GM23338 (cell line): ENCODE measurements at places on chromosomes 5 and 9.

DNA sequence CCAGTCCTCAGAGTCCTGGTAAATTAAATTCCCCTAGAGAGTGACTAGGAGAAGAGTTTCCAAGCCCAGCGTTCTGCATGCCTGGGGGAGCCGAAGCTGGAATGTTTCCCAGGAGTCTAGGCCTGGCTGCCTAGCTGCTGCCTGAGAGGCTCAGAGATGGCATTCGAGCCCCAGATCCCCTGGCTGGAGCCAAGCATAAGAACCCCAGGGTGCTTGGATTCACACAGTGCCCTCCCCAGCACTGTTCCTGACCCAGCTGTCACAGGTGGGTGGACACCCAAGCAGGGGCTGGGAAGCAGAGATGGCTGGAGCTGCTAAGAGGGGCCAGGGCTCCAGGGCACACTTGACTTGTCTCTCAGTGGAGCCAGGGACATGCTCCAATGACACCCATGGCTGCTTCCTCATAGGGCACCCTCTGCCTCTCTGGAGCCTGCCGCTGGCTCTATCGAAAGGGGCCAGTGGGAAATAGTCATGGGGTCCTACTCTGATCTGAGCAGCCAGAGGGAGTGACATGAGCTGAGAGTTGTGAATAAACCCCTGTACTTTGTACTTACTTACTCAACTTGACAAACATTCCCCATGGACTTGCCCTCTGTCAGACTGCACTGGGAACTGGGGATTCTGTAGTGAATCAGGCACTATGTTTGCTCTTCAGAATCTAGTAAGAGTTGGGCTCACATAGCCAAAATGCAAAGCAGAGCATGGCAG lies 62.6 kb upstream of the XPA start:
- no peaks in the 10 kb centered on the region for H3K4me1 ChIP-seq
- no peak overlapping the region for H3K4me3 ChIP-seq
- H3K27ac ChIP-seq = no peak overlapping the region
- DNase-seq = no peak
- no peaks in the 10 kb centered on the region for H3K36me3 ChIP-seq
- H3K27me3 ChIP-seq = no peaks in the 10 kb centered on the region

DNA sequence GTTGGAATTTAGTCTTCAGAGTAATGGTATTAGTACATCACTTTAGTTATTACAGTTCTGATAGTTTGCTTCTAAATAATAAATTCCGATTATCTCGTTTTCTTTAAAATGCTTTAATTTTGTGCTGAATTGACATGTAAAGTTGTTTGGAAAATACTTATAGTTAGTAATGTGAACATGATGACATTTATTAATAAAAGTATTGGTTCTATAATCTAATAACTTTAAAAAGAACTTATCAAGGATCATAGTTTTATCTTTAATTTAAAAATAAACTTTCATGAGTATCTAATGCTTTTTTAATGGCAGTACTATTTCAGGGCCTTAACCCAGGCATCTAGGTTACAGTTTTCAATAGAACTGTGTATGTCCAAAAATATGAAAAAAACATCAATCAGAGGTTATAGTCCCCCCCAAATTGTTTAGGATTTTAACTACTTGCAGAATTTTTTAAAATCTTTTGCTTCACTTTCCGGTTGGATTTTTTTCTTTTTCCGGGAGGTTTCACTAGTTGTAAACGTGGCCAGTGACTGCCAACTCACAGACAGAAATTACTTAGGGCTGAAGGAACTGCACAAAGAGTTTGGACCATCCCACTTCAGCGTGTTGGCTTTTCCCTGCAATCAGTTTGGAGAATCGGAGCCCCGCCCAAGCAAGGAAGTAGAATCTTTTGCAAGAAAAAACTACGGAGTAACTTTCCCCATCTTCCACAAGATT lies 680 bp downstream of the GPX8 start:
- no peaks in the 10 kb centered on the region for H3K27me3 ChIP-seq
- H3K36me3 ChIP-seq = peaks cover 20% of the 10 kb centered on the region; the same call in 1 of the 2 replicates
- peak overlapping the region; percentile 45; the same call in 1 of the 2 replicates for H3K27ac ChIP-seq
- peak; percentile 70 for DNase-seq

GRCh38 chr5:163022582-163023128 lies 414.7 kb upstream of the CCNG1 start:
- H3K4me1 ChIP-seq = no peaks in the 10 kb centered on the region
- H3K27me3 ChIP-seq = no peaks in the 10 kb centered on the region
- H3K27ac ChIP-seq = no peak overlapping the region
- H3K4me3 ChIP-seq = no peak overlapping the region

DNA sequence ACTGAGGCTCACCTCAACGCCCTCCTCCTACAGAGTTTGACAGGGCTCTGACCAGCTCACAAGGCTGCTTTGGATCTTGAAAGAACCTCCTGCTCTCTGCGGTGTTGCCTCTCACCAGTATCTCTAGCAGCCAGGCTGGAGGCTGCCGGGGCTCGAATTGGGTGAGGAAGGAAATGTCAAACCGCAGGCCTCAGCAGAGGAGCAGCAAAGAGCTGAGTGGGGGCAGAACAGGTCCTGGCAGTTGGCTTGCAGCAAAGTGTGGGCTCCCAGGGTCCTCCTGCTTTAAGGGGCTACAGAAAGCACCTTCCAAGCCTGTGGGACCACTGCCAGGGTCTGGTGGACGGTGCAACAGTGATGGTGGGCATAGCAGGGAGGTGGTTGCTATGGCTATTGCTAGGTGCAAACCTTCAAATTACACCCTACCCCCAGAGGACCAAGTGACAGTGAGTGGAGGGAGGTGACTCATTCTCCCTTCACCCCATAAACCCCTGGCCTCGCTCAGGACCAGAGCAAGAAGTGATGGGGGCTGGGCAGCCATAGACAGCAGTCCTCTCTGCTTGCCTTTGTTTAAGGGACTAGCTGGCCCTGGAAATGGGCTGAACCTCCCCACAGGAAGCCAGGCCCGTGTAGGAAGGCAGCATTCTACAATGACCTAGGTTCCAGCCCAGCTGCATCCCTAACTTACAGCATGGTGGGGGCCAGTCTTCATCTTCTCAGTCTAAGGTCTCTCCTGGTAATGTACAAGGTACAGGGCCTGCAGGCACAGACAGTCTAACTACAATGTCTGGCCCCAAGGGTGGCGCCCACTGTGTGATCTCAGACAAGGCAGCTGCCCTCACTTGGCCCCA lies 18.7 kb downstream of the LCP2 start:
- no peaks in the 10 kb centered on the region for H3K27me3 ChIP-seq
- H3K4me1 ChIP-seq = peaks cover 34% of the 10 kb centered on the region
- H3K36me3 ChIP-seq = no peaks in the 10 kb centered on the region
- H3K4me3 ChIP-seq = no peak overlapping the region
- H3K27ac ChIP-seq = peak overlapping the region; percentile 72

GRCh38 chr9:116152941-116153764 lies 438 bp upstream of the PAPPA start:
- peak overlapping the region; percentile 72 for H3K4me3 ChIP-seq
- no peak overlapping the region for H3K27ac ChIP-seq
- no peaks in the 10 kb centered on the region for H3K36me3 ChIP-seq
- peaks cover 47% of the 10 kb centered on the region for H3K27me3 ChIP-seq
- DNase-seq = peak; percentile 87

DNA sequence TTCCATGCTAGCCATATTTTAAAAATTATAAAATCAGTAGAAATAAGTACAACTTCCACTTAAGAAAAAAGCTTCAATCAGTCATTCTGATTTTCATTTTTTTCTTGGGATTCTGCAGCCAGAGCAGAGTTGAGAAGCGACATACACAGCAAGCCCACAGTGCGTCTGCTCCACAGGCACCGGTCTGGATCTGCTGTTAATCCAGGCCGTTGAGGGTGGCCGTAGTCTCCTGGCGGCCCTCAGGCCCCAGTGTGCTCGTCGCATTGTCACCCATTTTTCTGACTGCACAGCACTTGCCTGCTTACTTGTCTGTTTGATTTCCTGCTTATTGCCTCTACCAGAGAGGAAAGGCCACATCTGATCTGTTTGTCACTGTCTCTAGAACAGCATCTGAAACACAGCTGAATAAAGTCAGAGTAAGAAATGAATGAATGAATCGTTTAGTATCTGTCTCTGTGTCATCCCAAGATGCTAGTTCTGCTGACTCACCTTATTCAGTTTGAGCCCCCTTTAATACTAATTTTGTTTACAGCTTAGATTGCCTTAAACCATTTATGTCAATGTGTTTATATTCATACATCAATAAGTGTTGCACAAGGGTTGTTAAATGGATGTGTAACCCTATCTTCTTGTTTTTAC lies 11.6 kb upstream of the ASPN start:
- no peak overlapping the region for H3K27ac ChIP-seq
- no peaks in the 10 kb centered on the region for H3K36me3 ChIP-seq
- H3K4me3 ChIP-seq = no peak overlapping the region

DNA sequence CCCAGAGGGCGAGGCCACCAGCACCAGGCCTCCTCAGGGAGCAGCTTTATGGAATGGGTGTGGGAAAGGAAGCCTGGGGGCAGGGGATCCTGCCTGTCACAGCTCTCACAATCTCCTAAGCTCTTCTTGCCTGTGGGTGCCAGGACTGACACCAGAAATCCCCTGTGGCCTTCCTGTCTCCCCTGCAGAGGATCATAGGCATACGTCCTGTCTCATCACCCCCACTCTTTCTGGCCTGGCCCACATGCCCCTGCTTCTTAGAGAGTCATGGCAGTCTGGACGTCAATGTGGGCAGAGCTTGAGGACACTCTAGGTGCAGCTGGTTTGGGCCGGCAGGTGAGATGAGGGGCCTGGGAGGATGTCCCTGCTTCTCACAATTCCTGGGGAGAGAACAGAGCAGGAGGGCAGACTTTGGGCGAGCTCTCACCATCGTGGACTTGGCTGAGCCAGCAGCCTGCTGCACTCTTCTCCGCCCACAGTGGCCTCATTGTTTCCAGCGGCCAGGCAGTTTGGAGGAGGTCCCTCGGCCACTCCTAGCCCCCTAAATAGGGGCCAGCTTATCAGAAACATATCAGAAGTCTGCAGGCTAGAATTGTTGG lies 67.3 kb upstream of the ZFR start:
- no peak overlapping the region for H3K4me3 ChIP-seq
- H3K27ac ChIP-seq = no peak overlapping the region
- DNase-seq = no peak

DNA sequence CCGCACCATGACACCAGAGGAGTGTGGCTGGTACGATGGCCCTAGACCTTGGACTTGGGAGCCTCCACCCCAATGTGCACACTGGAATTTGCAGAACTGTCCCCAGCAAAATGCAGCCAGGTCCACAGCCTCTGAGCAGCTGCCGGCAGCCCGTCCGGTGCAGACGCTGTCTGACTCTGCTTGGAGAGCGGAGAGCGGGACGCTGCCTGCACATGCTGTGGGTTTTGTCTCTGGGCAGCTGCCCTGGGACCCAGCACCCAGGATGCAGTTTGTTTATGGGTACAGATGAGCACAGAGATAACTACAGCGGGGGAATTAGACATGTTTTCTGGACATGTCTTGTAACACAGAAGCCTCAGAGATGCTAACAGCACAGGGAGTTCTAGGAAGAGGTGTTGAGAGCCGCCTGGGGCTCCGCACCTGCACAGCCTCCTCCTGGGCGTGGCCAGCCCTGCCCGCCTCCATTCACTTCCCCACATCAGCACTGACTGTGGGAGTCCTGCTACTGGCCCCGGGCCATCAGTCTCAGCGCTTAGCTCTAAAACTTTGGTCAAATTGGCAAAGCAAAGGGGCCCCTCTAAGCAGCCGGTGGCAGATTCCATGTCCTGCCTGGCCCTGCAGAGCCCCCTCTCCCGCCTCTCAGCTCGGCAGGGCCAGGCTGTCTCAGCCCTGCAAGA lies 159.6 kb downstream of the IRX2 start:
- no peaks in the 10 kb centered on the region for H3K4me1 ChIP-seq
- H3K36me3 ChIP-seq = no peaks in the 10 kb centered on the region
- no peaks in the 10 kb centered on the region for H3K27me3 ChIP-seq
- no peak for DNase-seq

- H3K27me3 ChIP-seq = no peaks in the 10 kb centered on the region
- DNase-seq = no peak
- no peaks in the 10 kb centered on the region for H3K36me3 ChIP-seq
- no peak overlapping the region for H3K4me3 ChIP-seq
These were observed 252.2 kb downstream of the NR2F1-AS1 start for GRCh38 chr5:93328833-93329232.

GRCh38 chr5:143362664-143363227 lies 40.7 kb downstream of the NR3C1 start:
- H3K4me1 ChIP-seq = no peaks in the 10 kb centered on the region
- H3K27me3 ChIP-seq = no peaks in the 10 kb centered on the region
- no peak for DNase-seq

- H3K4me1 ChIP-seq = 0 out of 2 replicates have a peak, but pooled peaks cover 8% of the 10 kb centered on the region
- H3K27ac ChIP-seq = no peak within 1 kb of the TSS
- H3K4me3 ChIP-seq = peak within 1 kb of the TSS; percentile 67
- DNase-seq = peak; percentile 94
These were observed at the start of gene ADGRD2 for GRCh38 chr9:124450241-124450924. Gene ADGRD2, plus strand, starts transcription at chr9:124450451. Its CDS starts 1,216 bp downstream, at chr9:124451667.

DNA sequence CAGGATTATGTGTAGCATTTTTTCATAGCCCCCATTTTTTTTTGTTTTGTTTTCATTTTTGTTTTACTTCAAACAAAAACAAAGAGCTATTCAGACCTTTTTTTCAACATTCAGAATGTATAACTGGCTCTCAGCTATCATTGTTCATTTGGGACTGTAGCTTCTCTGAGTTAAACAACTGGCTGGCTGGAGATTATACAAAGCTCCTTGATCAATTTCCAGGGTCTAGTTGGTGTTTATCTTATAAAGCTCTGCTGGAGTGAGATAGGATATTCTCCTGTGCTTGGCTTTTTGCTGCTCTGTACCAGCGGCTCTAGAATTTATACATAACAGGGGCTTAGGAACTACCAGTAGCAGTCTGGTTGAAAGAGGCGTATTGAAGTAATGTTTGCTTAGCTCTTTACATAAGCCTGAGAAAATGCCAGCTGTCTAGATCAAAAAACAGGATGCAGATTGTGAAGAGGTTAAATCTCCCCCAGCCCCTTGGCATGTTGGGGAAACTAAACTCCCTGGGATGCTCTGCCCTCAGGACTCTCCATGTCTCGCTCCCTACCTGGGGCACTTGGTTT lies 15.2 kb downstream of the GARNL3 start:
- no peak overlapping the region for H3K27ac ChIP-seq
- H3K27me3 ChIP-seq = no peaks in the 10 kb centered on the region
- H3K4me1 ChIP-seq = no peaks in the 10 kb centered on the region
- no peak for DNase-seq
- H3K36me3 ChIP-seq = no peaks in the 10 kb centered on the region

GRCh38 chr9:127903557-127904475 lies 4.4 kb upstream of the ST6GALNAC6 start:
- peak; percentile 88 for DNase-seq
- peak overlapping the region; percentile 34 for H3K4me3 ChIP-seq

- no peaks in the 10 kb centered on the region for H3K36me3 ChIP-seq
- no peak overlapping the region for H3K4me3 ChIP-seq
- DNase-seq = no peak
- H3K27me3 ChIP-seq = no peaks in the 10 kb centered on the region
These were observed 23.2 kb upstream of the PRRC2B start for GRCh38 chr9:131370638-131371037.

DNA sequence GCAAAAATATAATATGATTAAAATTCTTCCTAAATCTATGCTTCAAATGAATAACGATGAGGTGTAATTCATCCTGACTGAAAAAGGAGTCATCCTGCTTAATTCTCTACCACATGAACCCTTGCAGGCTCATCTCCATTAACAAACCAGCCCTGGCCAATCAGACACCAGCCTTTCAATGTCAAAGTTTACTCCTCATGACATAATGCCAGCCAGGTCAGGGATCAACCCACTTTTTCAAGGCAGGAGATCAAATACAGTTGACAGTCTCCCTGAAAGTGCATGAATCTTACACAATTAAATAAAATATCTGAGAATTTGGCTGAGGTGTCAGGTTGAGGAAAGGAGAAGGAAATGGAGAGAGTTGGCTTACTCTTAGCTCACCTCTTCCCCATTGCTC lies 7.0 kb downstream of the GRIN3A start:
- H3K4me1 ChIP-seq = peaks cover 13% of the 10 kb centered on the region
- peak; percentile 5 for DNase-seq
- H3K36me3 ChIP-seq = no peaks in the 10 kb centered on the region
- H3K4me3 ChIP-seq = no peak overlapping the region
